ENCODE measurements at places on chromosomes 7 and 10.

GRCh38 chr10:101214446-101215396, 14.5 kb downstream of the LBX1 start:
- peak; percentile 77 for DNase-seq

DNA sequence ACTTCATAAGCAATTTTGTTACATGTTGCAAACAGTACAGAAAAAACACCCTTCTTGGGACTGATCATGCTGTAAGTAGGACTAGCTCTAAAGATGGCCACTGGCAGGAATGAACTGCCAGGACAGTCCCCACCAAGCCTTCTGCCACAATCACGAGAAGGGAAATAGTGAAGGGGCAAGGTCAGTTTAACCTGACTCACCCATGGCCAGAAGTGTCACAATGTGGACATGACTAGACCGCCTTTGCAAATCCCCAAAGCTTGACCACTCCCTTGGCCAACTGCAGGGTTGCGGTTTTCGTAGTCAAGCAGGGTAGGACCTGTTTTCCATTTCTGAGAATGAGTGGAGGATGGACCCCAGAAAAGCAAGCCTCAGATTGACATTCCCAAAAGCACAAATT, 19.4 kb upstream of the FRAT2 start:
- no peak for DNase-seq

GRCh38 chr10:36366843-36367242, 724.7 kb upstream of the FZD8 start:
- no peak for DNase-seq

DNA sequence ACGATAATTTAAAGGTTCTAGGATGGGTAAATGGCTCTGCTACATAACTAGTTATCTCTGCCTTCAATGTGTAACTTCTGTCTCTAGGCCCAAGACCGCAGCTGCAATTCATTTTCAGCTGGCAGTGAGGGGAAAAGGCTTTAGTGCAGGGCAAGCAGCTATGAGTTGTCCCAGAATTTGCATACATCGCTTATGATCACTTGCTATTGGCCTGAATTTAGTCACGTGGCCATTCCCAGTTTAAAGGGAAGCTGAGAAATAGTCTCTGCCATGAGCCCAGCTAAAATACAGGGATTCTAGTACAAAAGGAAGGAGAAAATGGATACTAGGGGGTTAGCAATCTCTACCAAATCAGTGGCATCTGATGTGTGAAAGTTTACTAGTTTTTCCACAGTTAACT, 145.8 kb upstream of the IMMP2L start:
- no peak for DNase-seq

DNA sequence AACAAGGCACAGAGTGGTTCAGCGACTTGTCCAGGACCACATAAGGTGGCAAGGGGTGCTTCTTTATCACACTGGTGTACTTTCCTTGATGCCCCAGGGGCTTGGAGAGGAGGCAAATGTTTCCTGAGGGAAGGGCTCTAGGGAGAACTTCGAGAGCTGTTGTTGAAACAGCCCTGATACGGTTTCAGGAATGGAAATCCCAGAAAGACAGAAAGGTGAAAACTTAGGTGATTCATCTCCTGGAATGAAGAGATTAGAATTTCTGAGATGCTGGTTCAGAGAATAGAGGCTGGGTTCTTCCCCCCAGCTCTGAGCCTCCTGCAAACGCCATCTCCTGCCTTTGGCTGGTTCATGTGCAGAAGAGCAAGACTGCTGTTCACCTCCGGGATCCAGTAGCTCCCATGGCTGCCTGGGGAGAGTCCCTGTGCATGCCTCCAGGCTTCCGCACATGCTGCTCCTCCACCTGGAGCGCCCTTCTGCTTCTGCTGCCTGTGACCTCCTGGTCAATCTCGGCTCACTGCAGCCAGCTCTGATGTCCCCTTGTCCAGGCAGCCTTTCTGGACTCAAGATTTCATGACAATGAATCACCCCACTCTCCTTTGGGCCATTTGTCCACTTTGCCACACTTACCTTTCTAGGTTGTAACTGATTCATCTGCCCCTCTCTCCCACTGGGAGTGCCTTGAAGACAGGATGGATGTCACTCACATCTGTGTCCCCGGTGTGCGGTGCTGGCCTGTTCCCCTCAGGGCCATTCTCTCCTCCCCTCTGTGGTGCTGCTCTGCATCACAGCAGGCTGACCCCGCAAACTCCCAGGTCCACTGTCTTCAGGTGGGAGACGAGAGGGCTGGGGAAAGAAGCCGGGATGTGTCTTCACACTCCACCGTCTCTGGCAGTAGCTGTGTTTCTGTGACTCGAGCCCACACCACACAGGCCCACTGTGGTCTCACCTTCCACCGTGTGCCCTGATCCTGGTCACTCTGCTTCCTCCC, 3.6 kb upstream of the CDH23 start:
- DNase-seq = no peak

- no peak for DNase-seq
Measured at GRCh38 chr7:26550492-26550891, 258.8 kb downstream of the SNX10 start.

DNA sequence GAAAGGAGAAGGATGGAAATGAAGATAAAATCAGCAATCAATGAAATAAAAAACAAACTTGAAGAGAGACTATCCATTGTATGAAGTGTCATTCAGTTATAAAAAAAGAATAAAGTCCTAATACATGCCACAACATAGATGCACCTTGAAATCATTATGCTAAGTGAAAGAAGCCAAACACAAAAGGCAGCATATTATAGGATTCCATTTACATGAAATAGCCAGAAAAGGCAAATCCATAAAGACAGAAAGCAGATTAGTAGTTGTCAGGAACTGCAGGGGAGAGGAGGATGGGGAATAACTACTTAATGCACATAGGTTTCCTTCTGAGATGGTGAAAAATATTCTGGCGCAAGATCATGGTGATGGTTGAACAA, 6.6 kb upstream of the PON1 start:
- DNase-seq = no peak

- DNase-seq = no peak
Measured at GRCh38 chr7:43303740-43304241, 191.3 kb downstream of the HECW1 start.

DNA sequence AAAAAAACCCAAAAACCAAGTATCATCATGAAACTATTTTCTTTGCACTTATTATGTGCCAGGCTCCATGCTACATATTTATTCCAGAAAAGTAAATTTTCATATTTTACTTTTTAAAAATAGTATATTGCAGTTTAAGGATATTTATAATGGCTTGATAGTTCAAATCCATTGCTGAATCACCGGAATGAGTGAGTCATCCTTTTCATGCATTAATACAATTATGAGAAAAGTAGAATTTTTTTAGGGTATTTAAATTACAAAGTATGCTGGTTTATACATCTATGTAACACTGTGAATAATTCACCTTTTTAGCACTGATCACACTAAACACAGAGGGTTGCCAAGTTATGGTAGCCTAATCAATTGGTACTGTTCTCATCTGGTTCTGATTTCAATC, 54.3 kb downstream of the SLC16A9 start:
- DNase-seq = no peak

GRCh38 chr7:77368974-77369373, 47.2 kb downstream of the GSAP start:
- no peak for DNase-seq

GRCh38 chr10:6195846-6196245, 6.9 kb upstream of the PFKFB3 start:
- no peak for DNase-seq

DNA sequence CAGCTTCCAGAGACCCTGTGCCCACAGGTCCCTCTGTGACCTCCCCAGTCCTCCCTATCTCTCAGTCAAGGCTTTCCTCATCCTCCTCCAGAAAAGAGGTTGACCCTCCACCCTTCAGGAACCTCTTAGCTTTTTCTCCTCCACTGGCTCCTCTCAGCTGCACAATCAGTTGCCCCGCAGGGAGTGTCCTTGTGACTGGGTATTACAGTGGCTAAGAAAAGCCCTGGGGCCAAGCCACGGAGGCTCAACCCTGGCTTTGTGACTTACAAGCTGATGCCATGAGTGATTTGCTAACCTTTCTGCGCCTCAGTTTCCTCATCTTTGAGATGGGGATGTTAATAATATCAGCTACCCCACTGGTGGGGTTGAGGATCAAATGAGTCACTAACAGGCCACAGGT, 66.4 kb upstream of the ZMIZ1 start:
- no peak for DNase-seq

DNA sequence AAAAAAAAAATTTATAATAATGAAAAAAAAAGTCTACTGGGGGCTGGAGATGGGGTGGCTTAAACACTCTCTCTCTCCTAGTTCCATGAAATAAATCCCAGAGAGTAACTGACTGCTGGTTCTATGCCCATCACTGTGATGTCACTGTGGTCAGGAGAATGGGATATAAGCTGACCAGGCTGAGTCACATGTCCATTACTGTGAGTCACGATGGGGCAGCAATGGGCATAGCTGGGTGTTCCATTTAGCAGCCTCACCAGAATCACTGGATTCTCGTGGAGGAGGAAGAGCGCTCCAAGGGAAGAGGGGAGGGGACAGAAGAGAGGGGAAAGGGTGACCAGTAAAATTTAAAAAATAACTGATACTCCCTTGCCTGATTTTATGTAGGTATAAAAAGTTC, 37.1 kb downstream of the MASTL start:
- no peak for DNase-seq

- no peak for DNase-seq
Measured at GRCh38 chr7:73341877-73342276, 13.9 kb downstream of the FKBP6 start.

DNA sequence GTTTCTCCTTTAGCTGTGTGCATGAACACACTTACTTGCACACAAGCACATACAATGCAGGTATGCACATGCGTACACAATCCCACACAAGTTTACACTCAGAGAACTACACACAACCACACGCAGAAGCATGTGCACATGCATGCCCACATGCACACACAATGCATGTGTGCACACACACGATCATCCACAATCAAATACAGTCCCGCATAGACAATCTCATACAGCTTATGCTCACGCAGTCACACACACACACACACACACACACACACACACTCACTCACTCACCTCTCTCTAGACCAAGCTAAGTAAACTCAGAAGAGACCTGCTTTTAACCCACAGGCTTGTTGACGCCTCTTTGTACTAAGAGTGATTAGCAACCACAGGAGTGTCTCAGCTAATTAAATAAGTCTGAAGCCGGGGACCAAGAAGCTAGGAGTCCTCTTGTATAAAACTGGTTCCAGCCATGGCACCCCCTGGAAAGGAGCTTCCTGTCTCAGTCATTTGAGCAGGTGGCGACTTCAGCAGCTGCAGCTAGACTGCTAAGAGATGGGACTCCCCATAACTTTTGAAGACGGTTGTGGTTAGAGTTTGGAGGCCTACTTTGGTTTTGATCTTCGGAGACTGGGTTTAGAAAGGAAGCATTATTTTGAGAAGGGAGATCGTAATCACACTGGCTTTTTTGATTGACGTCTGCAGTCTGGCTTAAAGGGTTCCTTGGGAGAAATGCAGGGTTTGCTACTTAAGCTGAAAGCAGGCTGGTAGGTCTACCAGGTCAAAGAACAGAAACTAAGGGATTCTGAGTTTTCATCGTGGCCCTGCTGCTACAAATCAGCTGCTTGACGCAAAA, 82.3 kb upstream of the ADRB1 start:
- no peak for DNase-seq

DNA sequence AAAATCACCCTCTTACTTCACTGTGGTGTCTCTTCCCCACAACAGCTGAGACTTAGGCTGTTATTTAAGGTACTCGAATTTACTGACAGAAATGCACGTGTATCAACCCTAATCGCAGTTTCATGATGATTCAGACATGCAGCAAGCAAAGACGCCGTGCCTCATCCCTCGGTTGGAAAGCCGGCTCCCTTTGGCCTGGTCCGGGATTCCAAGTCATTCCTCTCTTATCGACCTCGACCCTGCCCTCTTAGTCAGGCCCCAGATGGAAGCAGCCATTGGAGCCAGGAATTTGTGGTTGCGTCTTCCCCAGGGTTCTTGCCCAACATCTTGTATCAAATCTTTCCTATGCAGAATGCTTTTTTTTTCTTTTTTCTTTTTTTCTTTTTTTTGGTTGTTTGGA, 229.5 kb downstream of the GATA3 start:
- no peak for DNase-seq

DNA sequence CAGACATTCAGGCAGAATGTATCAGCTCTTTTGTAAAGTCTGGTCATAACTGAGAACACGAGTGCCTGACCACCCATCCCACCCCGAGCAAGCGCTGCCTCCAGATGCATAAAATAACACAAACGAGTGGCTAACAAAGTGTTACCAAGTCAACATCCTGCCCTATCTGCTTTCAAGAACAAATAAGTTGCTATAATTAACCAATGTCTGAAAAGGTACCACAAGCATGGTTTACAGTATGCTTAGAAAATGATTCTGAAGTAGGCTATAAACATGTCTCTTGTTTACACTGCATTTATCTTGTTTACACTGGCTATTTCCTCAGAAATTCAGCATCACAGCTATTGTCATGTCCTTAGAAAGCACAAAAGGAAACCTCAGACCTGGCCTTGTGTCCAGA, 49.5 kb downstream of the PIK3AP1 start:
- DNase-seq = no peak

DNA sequence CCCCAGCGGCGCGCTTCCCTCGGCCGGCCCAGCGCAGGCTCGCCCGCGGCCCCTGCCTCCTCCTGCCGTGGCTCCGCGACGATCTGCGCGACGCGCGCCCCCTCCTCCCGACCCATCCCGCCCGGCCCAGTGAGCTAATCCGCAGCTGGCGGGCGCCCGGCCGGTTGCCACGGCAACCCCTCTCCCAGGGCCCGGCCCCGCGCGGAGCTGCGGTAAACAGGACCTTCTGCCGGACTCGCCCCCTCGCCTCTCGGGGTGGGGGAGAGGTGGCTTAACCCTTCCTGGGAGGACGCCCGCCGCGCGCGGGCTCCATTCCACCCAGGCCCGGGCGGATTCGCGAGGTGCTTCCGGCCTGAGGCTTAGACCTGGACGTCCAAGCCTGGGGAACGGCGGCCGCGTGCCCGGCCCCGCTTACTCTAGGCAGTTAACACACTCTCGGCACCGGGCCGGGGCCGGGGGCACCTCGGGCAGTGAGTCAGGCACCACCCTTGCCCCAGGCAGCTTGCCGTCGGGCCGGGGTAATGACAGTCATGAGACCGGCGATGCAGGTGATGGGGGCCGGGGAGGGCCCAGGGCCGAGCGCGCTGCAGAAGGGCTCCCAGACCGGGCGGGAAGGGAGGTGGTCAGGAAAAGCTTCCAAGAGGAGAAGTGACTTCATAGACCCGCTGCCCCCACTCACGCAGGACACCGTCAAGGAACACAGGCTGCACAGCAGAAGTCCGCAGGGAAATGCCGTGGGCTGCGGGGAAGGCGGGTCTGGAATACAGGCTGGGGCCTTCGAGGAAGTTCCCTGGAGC, at the start of gene DENND2A:
DENND2A (minus strand) TSS at position 87 of the 797 bp plus-strand sequence. CDS start 38,416 bp downstream, outside the sequence.
- DNase-seq = peak; percentile 51

GRCh38 chr7:119132436-119132835, 907.9 kb downstream of the ANKRD7 start:
- DNase-seq = no peak

GRCh38 chr10:3783316-3783681, 1.7 kb downstream of the KLF6 start:
- DNase-seq = peak; percentile 62

- no peak for DNase-seq
Measured at GRCh38 chr10:119666709-119667004, 15.5 kb downstream of the BAG3 start.

DNA sequence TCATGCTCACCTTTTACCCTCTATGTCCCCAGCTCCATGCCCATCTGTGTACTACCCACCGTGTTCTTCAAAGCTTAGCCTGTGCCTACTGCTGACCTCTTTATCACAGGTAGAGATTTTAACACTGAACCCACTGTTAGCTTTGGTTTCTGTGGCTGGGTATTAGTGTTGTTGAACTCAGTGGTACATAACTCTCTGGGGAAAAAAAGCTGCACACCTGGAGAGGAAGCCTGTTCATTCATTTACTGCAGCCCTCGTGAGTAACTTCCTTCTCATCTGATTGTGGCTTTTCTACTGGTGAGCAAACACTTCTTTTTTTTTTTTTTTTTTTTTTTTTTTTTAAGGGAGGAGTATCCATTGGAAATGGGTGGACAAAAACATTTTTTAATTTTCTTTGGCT, 326.3 kb downstream of the CCSER2 start:
- DNase-seq = no peak
